NCI-H187 (cell line): ENCODE measurements at places on chromosomes 2 and 18.

- DNase-seq: no peak
Observed at GRCh38 chr18:55353806-55354205, 234.2 kb downstream of the TCF4 start.

DNA sequence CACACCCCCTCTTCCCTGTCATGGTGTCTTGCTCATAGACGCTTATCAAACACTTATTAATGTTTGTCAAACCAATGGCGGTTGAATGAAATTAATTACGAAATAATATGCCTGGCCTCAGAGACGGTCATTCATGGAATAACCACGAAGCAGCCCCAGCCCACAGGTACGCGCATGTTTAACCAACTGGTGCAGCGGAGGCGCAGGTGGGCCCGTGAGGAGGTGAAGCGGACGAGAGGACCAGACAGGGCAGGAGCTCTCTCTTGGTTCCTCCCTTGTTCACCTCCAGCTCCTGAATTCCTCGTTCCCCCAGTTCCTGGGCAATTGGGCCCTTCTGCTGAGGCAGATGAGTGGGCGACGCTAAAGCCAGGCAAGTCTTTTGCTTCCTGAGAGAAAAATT, 169.8 kb downstream of the TNS1 start:
- no peak for DNase-seq

DNA sequence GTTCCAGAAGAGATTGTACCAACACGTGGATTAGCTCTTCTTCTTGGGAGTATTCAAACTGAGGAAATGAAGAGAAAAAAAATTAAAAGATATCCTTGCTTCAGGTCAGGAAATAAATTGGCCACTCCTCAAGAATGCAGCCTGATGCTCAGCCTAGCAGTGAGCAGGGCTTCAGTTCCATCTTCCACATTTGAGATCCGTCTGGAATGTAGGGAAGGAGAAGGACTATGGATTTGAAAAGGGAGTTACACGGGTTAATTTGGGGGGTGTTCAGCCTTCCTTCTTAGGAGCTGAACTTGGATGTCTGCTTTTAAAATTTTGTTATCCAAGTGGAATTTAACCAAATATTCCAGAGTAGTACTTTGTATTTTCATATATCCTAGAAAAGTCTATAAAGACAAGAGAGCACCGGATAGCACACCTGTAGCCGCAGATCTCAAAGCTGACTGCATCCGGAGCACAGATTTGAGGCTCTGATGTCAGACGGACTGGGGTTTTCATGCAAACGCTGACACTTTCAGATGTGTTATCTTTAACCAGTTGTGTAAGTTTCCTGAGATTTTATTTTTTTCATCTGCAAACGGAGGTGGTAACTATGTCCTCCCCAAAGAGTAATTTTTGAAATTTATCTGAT, 99.3 kb downstream of the COPS8 start:
- DNase-seq: no peak

- DNase-seq: no peak
Observed at GRCh38 chr2:143190431-143190830, 61.2 kb downstream of the ARHGAP15 start.

DNA sequence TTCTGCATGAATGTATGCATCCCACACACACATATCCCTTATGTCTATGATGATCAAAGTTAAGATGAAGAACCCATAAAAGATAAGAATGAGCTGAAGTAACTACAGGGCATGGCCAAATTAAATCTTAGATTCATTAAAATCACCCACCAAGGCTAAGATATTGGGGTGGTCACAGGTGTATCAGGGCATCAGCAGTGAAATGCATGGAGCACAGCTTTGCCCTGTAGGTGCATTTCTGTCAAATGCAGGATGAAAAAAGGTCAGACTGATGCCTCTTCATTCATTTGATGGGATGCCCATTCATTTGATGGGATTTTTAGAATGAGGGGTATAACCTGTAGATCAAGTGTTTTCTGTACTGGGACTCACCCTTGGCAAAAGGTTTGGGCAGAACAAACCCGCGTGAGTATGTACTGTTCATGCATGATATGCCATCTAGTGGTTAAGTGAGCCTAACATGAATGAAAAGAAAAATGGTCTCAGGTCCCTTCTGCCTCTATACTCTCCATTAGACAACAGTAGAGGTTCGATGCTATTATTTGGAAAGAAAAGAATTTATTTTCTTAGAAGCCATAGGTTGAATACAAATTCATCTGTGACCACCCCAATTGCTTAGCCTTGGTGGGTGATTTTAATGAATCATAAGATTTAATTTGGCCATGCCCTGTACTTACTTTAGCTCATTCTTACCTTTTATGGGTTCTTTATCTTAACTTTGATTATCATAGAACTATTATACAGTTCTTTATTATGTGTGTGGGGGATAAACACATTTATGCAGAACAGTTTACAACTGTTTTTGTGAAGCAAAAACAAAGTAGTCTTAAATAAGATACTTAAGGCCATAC, 43.2 kb upstream of the NOSTRIN start:
- no peak for DNase-seq

- DNase-seq: no peak
Observed at GRCh38 chr2:6474161-6475140, 391.3 kb downstream of the CMPK2 start.

GRCh38 chr2:239256350-239256743, 144.5 kb downstream of the HDAC4 start:
- DNase-seq: no peak

DNA sequence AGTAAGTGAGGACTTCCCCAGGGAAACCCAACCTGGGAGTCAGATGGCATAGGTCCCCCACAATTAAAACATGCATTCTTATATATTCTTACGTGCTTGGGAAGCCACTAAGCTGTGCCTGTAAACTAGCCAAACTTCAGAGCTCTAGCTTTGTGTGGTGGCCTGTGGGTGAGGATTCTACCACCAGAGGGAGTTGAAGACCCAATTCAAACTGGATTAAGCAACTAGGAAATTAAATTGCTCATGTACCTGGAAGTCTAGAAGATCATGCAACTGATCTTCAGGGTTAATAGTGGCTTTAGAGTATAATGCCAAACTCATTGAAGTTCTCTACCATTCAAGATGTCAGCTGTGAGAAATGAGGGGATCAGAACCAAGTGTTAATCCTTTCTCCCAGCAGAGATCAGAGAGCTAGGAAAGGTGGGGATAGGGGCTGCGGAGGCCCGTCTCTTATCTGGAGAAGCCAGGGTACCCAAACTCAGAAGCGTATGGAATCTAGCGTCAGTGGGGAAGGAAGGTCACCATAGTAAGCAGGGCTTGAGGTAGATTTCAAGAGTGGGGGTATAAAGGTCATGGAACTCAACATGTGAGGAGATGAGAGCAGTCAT, 53.2 kb upstream of the CCDC85A start:
- peak; percentile 42 for DNase-seq

DNA sequence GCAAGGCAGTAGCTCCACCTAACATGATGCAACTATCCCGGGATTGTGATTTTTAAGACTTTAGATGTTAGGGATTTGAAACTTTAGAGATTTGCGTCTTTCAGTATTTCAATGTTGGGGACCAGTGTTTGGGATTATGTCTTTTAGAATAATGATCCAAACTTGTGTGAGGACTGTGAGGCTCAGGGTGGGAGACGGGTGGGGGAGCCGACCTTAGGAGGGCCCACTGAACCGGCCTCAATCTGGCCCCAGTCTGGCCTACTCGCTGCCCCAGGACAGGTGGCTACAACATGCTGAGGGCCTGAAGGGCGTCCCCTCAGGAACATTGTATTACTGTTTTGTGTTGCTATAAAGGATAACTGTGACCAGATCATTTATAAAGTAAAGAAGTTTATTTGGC, 10.7 kb downstream of the AMER3 start:
- no peak for DNase-seq

DNA sequence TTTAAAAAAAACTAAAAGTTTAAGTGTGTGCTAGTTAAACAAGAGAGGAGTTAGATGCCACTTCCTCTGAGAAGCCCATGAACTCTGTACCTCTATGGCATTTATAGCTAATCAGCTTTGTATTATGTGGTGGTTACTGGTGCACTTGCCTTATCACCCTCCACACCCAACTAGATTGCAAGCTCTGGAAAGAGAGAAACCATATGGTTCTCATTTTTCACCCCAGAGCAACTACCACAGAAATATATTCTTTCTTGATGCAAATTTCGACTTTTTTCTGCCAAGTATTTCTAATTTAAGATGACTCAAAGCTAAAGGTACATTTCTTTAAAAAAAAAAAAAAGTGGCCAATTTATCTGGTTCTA, 24.2 kb downstream of the RAPH1 start:
- DNase-seq: no peak

- DNase-seq: no peak
Observed at GRCh38 chr2:236366397-236366796, 102.2 kb upstream of the ASB18 start.

DNA sequence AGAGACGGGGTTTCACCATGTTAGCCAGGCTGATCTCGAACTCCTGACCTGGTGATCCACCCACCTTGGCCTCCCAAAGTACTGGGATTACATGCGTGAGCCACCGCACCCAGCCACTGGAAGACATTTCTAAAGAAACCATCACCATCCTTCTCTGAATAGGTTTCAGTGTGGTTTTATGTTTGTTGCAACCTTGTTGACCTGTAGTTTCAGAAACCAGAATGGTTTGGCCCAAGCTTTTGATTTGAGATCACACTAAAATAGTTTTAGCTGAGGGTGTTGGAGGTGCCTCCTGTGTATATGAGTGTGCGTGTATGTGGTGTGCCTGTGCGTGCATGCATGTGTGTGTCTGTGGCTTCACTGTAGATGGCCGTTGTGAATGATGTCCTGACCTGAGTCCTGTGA, 26.2 kb downstream of the INPP4A start:
- no peak for DNase-seq

- DNase-seq: no peak
Observed at GRCh38 chr18:13551305-13551603, 175.1 kb downstream of the FAM210A start.

GRCh38 chr2:4673025-4673489, 969.7 kb downstream of the DCDC2C start:
- DNase-seq: peak; percentile 23

DNA sequence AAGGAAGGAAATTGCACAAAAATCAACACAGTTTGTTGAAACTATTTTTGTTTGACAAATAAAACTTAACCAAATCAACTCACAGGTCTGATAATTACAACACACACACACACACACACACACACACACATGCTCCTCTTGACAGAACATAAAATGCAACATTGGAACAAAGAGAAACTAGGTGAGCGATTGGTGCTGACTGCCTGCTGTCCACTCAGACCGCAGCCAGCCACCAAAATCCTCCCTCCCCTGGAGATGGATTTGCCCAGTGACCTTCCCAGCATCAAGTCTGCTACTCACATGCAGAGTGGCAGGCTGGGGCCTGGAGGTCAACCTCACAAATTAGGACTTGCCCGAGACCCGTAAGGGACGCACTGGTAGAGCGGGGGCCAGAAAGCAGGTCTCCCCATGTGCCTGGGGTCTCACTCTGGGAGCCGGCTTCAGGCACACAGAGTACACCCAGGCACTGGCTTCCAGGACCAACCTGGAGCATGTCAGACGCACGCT, 61.4 kb downstream of the DIPK1C start:
- no peak for DNase-seq

DNA sequence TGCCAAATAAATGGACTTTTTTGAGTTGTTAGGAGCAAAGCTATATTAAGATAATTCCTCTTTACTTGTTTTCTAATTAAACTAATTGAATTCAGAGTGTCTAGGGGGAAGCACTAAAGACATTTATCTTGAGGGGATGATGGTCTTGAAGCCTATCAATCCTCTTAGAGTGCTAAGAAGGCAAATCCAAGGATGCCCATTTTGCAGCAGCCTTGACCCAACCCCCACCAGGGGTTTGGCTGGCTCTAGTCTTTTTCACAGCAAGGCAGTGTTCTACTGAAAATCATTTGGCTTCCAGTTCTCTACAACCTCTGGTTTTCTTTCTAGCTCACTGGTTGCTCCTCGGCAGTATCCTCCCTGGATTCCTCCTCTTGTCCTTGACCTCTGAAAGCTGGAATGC, 6.5 kb upstream of the RAX start:
- no peak for DNase-seq

- no peak for DNase-seq
Observed at GRCh38 chr2:143121957-143122356, 7.3 kb upstream of the ARHGAP15 start.

DNA sequence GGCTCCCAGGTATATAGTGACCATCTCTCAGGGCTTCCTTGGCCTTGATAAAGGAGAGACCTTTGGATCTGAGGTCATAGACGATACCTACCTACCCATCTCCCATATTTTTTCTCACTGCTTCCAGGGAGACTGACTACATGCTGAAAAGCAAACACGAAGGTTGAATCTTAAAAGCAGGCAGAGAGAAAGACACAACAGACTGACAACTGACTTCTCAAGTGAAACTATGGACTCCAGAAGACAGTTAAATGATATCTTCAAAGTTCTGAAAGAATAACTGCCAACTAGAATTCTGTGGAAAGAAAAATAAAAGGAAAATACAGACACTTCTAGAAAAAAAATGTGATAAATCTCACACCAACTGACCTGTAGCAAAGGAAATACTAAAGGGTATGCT, 76.5 kb upstream of the HAAO start:
- no peak for DNase-seq

GRCh38 chr2:233892793-233893192, 24.4 kb upstream of the TRPM8 start:
- DNase-seq: no peak

DNA sequence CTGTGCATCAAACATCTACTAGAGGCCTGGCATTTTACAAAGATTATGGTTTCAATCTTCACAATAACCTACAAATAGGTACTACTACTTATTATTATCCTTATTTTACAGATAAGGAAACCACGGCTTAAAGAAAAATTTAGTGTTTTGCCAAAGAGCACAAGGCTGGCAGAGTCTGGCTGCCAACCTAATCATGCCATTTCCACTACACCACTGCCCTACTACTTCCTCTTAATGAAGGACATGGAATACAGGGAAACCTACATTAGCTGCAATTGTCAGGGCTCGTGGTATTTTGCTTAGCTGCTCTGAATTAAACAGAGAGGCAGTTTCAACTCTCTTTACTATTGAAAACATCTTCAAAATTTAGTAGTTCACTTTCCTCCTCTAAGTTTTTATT, 5.9 kb downstream of the MBOAT2 start:
- no peak for DNase-seq

- DNase-seq: no peak
Observed at GRCh38 chr2:106098081-106098480, 96.0 kb downstream of the UXS1 start.

GRCh38 chr18:48850822-48851598, 99.8 kb downstream of the SMAD7 start:
- DNase-seq: no peak

DNA sequence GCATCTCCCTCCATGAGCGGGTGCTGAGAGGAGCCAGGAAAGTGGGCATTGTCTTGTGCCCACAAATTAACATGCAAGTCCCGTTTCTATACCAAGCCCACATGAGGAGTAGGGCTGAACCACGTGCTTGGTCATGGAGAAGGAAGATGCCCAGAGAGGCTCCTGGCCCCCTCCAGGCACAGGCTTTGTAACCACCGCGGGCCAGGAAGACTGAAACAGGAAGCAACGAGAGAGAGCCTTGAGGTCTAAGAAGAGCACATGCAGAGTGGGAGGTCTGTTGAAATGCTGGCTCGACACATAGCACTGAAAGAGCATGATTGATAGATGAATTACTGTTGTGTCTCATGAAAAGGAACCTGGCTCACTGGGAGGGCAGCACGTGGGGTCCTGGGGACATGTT, 36.3 kb downstream of the VWA3B start:
- no peak for DNase-seq

GRCh38 chr2:113169586-113169985, 4.2 kb upstream of the PSD4 start:
- DNase-seq: no peak

GRCh38 chr2:151032741-151033191, 228.9 kb downstream of the RBM43 start:
- no peak for DNase-seq
